Activated CD4-positive, alpha-beta T cell treated with anti-CD3 and anti-CD28 coated beads, Interleukin-2, amount 50 U/mL, for 4 hours (primary cell): ENCODE measurements at places on chromosomes 11 and 22.

DNA sequence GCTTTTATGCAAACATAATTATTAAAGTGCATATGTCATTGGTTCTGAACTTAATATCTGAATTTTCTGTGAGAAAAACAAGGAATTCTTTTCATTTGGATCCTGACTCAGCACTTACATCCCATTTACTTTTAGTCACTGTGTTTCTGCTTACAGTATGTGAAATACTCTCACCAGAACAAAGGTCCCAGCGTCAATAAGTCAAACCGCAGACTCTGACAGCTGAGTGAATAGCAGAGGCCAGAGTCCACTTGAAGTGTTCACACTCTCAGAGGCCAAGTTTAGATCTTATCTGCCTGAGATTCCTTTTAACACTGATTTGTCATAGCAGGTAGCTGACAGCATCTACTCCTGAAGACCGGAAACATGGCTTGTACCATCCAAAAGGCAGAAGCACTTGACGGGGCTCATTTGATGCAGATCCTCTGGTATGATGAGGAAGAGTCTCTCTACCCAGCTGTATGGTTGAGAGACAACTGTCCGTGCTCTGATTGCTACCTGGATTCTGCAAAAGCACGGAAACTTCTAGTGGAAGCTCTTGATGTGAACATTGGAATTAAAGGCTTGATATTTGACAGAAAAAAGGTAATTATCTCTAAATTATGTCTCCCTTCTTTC, 14.6 kb downstream of the BBOX1 start:
- no peak for DNase-seq

GRCh38 chr22:29201782-29202181, 3.9 kb upstream of the EMID1 start:
- no peak for DNase-seq

DNA sequence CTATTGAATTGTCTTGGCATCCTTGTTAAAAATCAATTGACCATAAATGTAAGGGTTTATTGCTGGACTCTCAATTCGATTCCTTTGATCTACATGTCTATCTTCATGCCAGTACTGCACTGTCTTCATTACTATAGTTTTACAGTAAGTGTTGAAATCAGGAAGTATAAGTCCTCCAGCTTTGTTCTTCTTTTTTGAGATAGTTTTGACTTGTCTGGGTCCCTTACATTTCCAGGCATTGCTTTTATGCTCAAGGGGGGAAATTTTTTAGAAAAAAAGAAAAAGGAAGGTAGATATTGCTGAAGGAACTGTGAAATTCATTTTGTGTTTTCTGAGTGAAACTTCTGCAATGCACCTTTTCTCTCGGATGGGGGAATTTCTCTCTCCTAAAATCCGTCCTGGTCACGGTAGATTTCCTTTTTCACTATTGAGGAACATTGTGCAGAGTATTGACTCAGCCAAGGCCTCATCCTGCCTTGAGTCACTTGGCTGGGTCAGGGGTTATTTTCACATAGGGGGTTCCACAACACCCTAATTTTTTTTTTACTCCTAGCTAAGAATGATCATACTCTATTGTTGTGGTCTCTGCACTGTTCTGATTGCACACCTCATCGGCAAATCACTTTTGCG, 2.8 kb upstream of the ACER3 start:
- DNase-seq, result no peak

DNA sequence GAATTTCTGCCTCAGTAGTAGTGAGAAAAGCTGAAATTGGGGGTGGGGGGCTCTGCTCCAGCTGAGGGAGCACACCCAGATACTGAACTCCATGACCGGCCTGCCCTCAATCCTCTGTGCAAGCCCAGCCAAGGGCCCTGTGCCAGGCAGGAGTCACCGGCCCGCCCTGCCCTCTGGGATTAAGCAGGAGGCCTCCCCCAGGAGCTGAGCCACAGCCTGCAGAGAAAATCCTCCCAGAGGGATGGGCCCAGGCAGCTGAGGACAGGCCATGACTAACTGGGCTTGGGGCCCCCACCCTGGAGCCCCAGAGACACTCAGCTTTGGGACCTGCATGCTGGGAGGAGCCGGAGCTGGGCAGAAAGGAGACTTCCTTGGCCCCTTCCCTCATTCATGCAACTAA, 48.8 kb downstream of the MN1 start:
- DNase-seq, result no peak

DNA sequence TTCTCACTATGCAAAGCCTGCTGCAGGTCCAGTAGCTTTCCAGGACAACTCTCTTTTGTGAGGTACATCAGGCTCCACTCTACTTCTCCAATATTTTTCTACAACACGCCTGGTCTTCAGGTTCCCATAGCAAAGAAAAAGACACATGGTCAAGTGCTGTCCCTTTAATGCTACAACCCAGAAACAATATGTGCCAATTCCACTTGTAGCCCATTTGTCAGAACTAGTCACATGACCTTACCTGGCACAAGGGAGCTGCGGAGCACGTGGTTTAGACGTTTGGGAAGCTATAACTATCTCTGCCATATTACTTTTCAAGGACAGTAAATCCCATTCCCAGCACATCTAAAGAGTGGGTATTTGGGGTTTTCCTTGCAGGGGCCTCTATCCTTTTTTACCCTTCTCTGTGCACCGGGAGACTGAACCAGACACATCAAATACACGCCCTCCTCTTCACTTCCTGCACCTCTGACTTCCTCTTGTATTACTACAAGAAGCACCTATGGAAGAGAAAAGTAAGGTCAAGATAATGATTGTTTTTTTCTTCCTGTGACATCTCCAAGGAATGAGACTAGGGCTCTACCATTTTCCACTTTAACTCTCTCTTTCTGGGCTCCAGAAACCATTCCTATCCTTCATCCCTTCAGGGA, 237.6 kb downstream of the ETS1 start:
- DNase-seq, result no peak

DNA sequence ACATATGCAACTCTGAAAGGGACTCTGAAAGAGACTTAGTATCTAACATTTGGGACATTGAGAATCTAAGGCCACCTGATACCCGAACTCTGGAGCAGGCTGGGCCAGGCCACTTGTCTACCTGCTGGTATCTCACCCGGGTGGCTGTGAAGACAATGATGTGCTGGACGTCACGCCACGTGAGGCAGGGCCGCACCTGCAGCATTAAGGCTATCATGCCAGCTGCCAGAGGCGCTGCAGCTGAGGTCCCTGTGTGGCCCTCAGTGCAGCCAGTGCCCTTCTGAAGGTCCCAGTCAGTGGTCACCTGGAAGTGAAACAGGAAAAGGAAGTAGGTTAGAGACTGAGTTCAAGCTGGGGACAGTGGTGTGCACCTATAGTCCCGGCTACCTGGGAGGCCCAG, 12.4 kb downstream of the PCSK7 start:
- no peak for DNase-seq

DNA sequence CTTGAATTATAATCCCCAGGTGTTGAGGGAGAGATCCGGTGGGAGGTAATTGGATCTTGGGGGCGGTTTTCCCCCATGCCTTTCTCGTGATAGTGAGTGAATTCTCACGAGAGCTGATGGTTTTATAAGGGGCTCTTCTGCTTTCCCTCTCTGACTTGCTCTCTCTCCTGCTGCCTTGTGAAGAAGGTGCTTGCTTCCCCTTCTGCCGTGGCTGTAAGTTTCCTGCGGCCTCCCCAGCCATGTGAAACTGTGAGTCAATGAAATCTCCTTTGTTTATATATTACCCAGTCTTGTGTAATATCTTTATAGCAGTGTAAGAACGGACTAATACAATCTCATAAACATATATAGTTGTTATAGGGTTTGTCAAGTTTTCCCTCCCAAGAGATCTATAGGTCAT, 32.8 kb downstream of the KCNE3 start:
- DNase-seq, result no peak

GRCh38 chr11:68446046-68446725, 14.4 kb upstream of the PPP6R3 start:
- no peak for DNase-seq

- DNase-seq, result no peak
Observed at GRCh38 chr11:1502168-1502953, 15.8 kb upstream of the MOB2 start.

GRCh38 chr11:110340436-110340835, 44.0 kb upstream of the RDX start:
- DNase-seq, result no peak

GRCh38 chr11:12888525-12889158, 120.5 kb upstream of the RASSF10 start:
- DNase-seq, result peak; percentile 65

DNA sequence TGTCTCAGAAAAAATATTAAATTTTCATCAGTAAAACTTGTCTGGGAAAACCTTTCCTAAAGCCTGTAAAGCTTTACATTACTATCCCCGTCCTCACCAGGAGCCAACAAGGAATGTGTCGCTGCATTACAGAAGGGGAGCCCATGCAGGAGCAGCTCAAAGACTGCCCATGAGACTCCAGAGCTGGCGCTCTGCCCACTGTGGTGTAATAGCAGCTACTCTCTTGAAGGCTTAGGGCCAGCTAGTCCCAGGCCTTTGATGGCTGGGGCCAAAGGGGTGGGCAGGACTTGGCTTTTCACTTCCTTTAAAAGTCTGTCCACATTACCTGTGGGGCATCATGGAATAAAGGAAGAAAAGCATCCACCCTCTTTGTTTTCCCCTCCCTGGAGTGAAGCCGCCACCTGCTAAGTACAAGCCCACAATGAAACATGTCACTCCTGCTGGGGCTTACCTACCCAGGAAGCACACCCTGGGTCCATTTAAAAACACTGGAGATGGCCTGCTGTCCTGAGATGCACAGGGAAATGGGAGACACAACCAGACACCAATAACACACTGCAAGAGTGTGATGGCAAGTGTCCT, 150.7 kb downstream of the ADAMTS15 start:
- no peak for DNase-seq

DNA sequence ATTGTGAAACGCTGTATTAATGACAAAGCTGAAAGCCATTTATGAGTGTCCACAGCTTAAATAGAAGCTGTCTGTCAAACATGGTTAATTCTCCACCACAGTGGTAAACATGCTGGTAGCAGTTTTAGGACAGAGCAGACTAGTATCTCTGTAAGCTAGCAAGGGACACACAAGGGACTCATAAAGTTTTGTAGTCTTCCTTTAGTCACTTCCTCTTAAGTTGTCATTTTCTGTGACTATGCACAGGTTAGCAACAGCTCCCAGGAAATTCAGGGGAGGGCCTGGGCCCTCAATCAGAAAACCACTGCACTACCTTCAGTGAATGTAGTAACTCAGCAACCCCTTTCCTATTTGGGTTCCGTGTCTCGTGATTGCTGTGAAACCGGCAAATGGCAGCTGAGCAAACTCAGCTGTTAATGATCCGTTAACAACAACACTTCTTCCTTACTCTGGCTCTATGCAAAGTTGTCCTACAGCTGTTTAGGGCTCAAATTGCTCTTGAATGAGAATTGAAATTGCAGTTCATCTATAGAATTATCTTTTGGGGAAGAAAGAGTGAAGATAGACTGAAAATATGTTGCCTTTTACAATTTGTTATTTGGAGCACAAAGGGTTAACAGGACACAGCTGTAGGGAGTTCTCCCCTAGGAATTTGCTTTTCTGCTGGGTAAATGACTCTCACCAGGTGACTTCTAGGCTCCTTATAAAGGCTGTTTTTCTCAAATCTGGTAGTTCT, at the start of gene MMP26:
MMP26 (plus strand) TSS at position 731 of the 736 bp plus-strand sequence.
- no peak for DNase-seq

- DNase-seq, result no peak
Observed at GRCh38 chr22:20983081-20983771, 1.1 kb downstream of the LZTR1 start.

- DNase-seq, result no peak
Observed at GRCh38 chr11:2778630-2779498, 79.1 kb upstream of the KCNQ1OT1 start.

DNA sequence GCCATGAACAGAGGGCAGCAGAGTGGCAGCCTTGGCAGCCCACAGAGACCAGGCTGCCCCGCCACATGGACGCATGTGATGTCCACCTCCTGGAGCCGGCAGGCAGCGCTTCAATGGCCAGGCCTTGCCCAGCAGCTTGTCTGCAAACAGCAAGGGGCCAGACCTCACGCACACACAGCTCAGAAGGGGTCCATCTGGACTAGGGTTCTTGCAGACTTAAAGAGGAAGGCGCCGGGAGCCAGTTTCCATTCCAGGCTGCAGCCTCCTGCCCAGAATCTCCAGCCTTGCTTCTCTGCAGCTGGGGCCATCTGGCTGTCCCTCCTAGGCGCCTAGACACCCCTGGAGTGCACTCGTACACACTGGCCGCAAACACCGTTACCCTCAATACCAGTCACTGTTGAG, 91.9 kb upstream of the TMEM45B start:
- no peak for DNase-seq

- no peak for DNase-seq
Observed at GRCh38 chr11:66437979-66438503, 607 bp downstream of the MRPL11 start.

DNA sequence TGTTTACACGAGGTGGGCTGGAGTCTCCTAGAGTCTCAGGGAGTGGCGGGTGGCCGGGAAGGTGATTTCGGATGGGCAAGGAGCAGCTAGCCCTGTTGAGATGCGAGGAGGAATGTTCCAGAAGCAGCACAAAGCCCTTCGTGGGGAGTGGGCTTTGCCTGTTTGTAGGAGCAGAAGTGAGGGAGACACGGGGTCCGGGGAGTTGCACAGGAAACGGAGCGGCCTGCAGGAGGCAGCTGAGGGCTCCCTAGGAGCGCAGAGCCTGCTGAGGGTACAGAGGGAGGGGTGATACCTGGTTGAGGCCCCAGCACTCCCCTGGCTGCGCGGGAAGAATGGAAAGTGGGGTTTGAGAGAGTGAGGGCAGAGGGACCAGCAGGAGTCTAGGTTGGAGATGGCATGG, 847.2 kb downstream of the TBC1D22A start:
- DNase-seq, result no peak

DNA sequence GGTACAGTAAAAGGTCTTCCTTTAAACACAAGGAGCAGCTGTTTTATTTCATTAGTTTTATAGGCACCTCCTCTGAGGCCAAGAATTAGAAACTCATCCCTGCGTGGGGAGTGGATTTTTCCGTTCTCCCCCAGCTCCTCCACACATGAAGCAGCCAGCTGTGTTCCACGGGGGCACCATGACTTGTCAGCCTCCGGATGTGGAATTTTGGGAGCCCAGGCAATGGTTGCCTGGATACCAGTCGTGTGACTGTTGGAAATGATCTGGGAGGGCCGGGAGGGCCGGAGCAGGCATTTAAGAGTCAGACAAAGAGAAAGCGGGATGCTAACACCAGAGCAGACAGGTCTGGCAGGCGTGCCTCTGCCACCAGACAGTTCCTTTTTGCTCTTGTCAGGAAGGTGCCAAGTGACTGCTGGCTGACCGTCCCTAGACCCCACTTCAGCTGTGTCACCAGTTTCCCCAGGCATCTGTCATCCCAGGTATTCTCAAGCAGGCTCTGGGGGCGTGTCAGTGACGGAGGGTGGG, 15.9 kb upstream of the CDC42EP2 start:
- no peak for DNase-seq

- no peak for DNase-seq
Observed at GRCh38 chr11:70951139-70951804, 301.1 kb downstream of the SHANK2 start.

GRCh38 chr22:20625270-20625669, 117.9 kb downstream of the MED15 start:
- DNase-seq, result no peak

GRCh38 chr11:45045683-45046471, 95.2 kb upstream of the TP53I11 start:
- DNase-seq, result peak; percentile 6

- no peak for DNase-seq
Observed at GRCh38 chr11:44524751-44525201, 40.7 kb upstream of the CD82 start.

DNA sequence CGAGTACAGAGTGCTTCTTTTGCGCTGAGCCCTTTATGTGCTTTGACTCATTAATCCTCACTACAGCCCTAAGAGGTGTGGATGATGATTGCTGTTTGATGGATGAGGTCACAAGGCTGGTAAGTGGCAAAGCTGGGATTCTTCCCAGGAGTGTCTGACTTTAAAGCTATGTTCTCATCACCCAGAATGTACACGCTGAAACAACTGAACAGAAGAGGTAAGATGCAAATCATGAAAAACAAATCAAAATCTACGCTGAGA, 37.7 kb upstream of the CREB3L1 start:
- no peak for DNase-seq
